Neural crest cell (in vitro differentiated cells): ENCODE measurements at places on chromosomes 3 and 15. TPM values are rescaled to one million over a fixed set of nuclear protein-coding genes. Genes with fewer than 3 reads are reported as not detected.

TEX55 gene
- total RNA-seq = not detected in 2 replicates

WNT7A gene
- total RNA-seq = 8.4 and 9.8 TPM in 2 replicates

CHDH gene
- total RNA-seq = 3.0 and 4.3 TPM in 2 replicates

GNB4 gene
- 36.7 and 37.3 TPM in 2 replicates for total RNA-seq

DNA sequence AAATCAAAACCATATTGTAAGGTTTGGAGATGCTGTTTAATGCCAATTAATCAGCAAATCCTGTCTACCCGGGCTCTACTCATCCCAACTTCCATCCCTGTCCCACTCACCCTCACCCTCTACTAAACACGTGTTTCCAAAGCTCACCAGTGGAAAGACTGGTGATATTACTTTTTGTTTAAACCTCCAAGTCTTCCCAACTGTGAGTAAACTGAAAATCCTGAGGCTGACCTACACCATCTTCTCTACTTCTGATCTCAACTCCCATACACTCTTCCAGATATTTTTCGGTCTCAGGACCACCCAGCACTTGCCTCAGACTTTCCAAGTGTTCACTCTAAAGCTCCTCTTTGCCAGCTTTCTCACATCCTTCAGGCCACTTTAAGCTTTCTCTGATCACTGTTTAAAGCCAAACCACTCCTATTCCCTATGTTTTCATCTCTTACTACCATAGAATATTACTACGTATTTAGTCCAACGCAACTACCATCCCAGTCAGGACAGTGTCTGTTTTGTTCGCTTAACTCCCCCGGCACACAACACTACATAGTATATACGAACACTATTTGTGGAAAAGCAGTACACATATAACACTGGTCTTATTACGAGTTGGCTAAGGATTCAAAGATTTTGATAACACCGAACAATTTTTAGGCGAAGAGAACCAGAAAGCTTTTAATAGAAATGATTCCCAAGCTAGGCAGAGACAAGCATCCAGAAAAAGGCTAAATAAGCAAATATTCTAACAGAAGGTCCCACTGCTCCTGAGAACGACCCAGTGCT, 684 bp downstream of the RPL4 start:
- H3K4me3 ChIP-seq = peak overlapping the region; percentile 98
- no peaks in the 10 kb centered on the region for H3K27me3 ChIP-seq
- no peak for DNase-seq
- H3K36me3 ChIP-seq = peaks cover 32% of the 10 kb centered on the region

- no peak overlapping the region for H3K27ac ChIP-seq
- no peak for DNase-seq
- peaks cover 12% of the 10 kb centered on the region for H3K27me3 ChIP-seq
- H3K4me1 ChIP-seq = no peaks in the 10 kb centered on the region
Observed at GRCh38 chr3:72004749-72005292, 219.9 kb upstream of the PROK2 start.

DNA sequence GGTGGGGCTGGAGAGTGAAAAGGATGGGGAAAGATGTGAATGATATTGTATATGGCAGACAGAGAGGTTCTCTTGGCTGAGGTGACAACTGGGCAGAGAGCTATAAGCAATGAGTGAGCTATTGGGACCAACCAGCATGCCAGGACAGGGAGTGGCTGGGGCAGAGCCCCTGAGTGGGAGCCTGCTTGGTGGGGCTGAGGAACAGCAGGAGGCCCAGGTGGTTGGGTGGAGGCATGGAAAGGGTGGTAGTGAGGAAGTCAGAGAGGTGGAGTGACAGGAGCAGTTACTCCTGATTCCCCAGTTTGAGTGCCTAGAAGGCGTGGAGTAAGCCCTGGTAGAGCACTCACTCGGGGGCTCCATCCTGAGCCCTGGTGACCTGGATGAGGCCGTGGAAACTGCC, 15.5 kb upstream of the TNFAIP8L3 start:
- H3K4me1 ChIP-seq = no peaks in the 10 kb centered on the region
- H3K4me3 ChIP-seq = no peak overlapping the region
- no peak for DNase-seq
- peaks cover 6% of the 10 kb centered on the region for H3K27me3 ChIP-seq

DNA sequence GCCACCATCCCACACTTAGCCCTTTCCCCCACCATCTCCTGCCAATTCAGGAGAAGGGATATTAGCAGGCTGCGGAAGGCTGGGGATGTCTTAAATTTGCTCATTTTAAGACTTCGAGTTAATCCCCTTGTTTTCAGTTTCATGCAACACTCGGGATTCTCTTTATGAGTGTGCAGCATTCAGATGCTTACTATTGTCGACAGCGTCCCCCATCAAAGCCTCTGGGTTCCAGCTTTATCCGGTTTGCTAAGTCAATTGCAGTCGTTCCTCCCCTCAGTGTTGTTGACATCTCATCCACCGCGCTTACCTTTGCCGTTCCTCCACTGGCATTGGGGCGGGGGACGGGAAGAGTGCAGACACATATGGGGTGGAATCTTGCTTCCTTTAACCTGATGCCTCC, 220.2 kb downstream of the VPS13C start:
- no peaks in the 10 kb centered on the region for H3K4me1 ChIP-seq
- H3K27ac ChIP-seq = no peak overlapping the region
- no peak overlapping the region for H3K4me3 ChIP-seq

DNA sequence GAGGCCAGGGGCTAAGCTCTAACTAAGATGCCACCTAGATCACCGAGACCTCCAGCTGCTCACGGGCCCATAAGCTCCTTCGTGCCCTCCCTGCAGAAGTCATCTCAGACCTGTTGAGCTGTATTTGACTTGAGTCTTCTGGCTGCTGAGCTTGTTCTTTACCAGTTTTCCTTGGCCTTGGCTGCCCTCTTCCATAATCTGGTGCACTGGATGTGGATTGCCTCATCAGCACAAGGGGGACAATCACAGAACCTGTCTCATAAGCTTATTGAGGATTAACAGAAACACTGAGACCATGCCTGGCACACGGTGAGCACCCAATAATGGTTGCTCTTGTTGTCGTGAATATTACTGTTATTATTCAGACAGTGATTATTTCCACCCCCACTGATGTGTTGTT, 101.1 kb downstream of the EPHB1 start:
- peaks cover 5% of the 10 kb centered on the region for H3K27me3 ChIP-seq
- peaks cover 13% of the 10 kb centered on the region for H3K4me1 ChIP-seq
- no peak overlapping the region for H3K4me3 ChIP-seq
- peaks cover under 1% of the 10 kb centered on the region for H3K36me3 ChIP-seq
- DNase-seq = no peak
- peak overlapping the region; percentile 32 for H3K27ac ChIP-seq

- H3K27me3 ChIP-seq = no peaks in the 10 kb centered on the region
- no peak overlapping the region for H3K27ac ChIP-seq
- no peaks in the 10 kb centered on the region for H3K36me3 ChIP-seq
- H3K4me1 ChIP-seq = no peaks in the 10 kb centered on the region
- no peak for DNase-seq
Observed at GRCh38 chr3:76585794-76586392, 454.0 kb upstream of the ROBO2 start.

- peaks cover 59% of the 10 kb centered on the region for H3K4me1 ChIP-seq
- peak overlapping the region; percentile 51 for H3K4me3 ChIP-seq
- no peak for DNase-seq
- peaks cover 9% of the 10 kb centered on the region for H3K27me3 ChIP-seq
Observed at GRCh38 chr3:129599073-129599472, 7.4 kb downstream of the PLXND1 start.

DNA sequence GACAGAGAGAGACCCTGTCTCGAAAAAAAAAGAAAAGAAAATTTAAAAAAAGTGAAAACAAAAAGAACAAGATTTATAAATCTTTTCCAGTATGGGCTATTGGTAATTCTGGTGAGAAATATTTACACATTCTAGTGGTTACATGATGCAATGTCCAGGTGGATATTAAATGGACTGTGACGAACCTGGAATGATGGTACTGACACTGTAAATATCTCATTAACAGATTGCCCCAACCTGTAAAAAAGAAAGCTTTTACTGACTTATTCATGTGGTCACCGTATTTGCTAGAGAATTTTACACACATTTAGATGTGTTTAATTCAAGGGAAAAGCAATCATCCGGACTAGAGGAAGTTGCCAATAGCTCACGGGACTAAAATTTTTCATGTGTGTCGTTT, 162.1 kb upstream of the LRIG1 start:
- H3K36me3 ChIP-seq = peaks cover 3% of the 10 kb centered on the region
- no peaks in the 10 kb centered on the region for H3K27me3 ChIP-seq
- DNase-seq = no peak
- no peak overlapping the region for H3K27ac ChIP-seq
- peaks cover 52% of the 10 kb centered on the region for H3K4me1 ChIP-seq

DNA sequence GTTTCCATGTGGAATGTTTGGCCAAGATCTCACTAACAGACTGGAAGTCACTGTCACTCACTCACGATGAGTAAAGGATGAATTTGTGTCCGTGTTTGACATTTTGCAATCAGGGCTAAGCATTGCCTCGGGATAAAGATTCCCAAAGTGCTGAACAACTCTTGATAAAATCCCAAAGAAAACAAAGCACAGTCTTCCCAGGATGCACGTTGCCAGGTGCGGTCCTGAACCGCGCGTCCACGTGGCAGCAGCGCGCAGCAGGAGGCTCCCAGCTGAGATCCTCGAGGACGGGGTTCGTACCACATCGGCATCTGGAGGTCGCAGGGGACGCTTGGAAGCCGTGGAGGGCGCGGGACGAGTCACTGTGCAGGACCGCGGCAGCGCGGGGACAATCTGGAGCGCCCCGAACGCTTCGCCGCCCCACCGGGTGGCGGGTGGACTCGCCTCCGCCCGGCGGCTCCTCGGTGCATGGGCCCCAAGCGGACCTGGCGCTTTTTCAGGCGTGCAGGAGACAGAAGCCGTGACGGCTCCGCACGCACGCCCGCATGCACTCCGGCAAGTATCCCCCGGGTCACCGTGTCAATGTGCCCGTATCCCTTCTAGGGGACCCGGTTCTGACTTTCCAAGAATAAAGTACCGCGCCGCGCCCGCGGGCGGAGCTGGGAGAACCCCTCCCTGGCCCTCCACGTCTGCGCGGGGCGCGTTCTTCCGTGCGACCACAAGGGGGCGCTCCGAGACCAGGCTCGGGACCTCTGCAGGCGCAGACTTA, 17.7 kb downstream of the CPN2 start:
- H3K27me3 ChIP-seq = peaks cover 61% of the 10 kb centered on the region
- peaks cover 23% of the 10 kb centered on the region for H3K4me1 ChIP-seq
- DNase-seq = peak; percentile 98
- H3K4me3 ChIP-seq = peak overlapping the region; percentile 70

GRCh38 chr15:59492389-59493377, 54.7 kb downstream of the FAM81A start:
- peak; percentile 50 for DNase-seq
- peaks cover 5% of the 10 kb centered on the region for H3K4me1 ChIP-seq
- no peak overlapping the region for H3K4me3 ChIP-seq
- peaks cover 2% of the 10 kb centered on the region for H3K36me3 ChIP-seq
